ENCODE measurements at places on chromosomes 1 and 21.

DNA sequence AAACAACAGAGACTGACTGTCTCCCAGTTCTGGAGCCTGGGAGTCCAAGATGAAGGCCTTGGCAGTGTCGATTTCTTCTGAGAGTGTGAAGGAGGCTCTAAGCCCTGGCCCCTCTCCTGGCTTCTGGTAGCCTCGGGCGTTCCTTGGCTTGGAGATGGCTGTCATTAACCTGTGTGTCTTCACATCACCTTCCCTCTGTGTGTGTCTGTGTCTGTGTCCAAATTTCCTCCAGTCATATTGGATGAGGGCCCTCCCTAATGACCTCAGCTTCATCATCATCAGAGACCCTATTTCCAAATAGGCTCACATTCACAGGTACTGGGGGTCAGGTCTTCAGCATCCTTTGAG, 138.3 kb downstream of the TOMM20 start:
- DNase-seq: no peak

- no peak for DNase-seq
These were observed 969 bp downstream of the ACAP3 start for GRCh38 chr1:1306661-1307260.

DNA sequence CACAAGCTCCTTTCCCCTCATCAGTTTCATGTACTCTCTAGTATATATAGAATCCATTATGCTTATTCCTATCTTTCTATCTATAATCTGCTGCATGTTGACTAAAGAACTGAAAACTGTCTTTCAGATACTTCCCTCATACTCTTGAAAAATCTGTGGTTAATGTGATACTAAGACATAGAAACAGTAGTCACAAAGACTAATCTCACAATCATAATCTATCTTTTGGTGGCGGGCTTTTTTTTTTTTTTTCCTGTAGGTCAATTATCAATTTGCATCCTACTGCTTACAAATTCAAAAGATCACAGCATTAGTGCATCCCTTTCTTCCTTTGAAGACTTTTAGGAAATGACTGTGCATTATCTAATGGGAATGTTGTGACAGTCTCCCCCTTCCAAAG, 4.7 kb downstream of the UBR4 start:
- no peak for DNase-seq

DNA sequence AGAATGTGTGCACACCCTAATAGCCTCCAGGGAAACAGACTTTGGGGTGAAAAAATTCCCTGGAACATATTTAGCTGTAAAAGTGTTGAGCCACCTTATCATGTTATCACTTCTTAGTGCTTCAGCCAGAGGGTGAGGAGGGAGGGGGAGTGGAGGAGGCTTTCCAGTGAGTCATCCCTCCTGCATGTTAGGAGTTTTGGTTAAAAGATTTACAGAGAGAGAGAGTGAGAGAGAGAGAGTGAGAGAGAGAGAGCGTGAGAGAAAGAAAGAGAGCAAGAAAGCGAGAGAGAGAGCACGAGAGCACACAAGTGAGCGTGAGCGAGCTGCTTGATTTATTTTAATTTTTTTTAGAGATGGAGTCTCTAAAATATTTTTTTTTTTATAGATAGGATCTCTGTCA, 13.5 kb upstream of the CACNA1E start:
- DNase-seq: peak; percentile 20

DNA sequence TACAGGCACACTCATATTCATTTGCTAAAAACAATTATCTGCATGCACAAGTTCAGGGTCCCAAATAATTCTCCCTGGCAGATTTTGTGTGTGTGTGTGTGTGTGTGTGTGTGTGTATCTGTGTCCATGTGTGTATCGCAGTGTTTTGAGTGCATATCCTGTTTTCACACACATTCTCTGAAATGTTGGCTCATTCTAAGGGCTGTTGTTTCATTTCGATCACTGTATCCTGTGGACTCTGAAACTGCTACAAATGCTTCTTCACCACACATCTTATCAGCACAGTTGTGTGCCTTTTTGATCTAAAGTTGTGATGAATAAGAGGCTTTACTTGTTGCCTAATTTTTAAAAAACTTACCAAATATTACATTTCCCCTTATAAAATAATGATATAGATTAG, 34.6 kb downstream of the NR5A2 start:
- no peak for DNase-seq

DNA sequence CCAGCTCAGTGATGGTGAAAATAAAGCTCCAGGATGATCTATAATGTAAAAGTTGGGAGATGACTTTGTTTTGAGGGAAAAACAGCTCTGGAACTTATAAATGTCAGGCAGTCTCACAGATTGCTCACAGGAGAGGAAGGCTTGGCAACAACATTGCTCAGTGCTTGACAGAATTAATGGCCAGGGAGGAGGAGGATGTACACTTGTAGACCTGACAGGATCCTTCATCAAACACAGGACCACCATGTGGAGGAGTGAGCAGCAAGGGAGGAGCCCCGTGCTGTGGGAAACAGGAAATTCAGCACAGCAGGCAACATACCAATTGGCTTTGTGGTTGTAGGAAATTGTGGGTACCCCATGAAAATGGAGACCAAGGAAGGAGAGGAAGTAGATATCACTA, 291.8 kb upstream of the CAMK1G start:
- DNase-seq: no peak

- no peak for DNase-seq
These were observed 23.5 kb downstream of the COL6A1 start for GRCh38 chr21:46005081-46005480.

DNA sequence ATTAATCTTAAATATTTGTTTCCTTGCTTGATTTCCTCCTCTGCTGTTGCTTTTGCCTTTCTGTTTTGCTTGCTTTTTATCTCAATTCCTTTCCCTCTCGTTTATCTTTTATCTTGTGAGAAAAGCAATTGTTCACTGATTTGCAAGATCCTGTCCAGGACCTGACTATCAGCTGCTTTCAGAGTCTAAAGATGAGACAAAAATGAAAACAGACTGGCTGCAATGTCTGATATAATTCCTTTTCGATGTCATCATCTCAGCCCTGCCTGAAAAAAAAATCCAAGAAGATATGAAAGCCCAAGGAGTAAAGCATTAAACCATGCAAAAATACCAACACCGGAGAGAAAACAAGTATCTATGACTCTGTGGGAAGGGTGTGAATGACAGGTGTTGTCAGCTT, 225.5 kb downstream of the PATJ start:
- DNase-seq: no peak

DNA sequence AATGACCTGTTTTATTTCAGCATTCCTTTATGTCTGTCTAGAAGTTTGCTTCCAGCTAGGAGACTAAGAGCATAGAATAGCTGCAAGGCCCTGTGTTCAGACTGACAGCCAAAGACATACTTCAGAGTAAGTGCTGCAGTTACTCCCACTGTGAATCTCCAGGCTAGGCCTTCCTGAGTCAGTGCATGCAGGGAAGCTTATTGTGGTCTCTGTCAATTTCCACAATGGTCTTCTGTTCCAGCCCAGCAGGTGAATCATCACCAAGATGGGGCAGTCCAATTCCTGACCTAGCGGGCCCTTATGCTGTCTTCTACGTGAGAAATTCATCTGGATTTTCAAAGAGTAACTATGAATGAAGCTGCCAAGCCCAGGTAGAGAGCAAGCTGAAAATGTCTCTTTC, 146.3 kb upstream of the C8B start:
- DNase-seq: no peak

GRCh38 chr1:145956781-145957442, 905 bp downstream of the LIX1L start:
- no peak for DNase-seq

DNA sequence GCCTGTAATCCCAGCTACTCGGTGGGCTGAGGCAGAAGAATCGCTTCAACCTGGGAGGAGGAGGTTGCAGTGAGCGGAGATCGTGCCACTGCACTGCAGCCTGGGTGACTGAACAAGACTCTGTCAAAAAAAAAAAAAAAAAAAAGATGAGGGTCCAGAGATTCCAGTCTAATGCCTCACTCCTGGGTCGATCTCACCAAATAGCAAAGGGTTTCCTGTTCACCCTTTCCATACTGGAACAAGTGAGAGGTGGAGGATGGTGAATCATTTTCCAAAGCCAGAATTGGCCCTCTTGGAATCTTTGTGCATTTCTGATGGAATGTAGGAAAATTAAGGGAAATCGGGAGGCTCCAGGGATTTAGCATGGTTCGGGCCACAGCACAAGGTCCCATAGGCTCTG, 58.1 kb upstream of the ZNF648 start:
- DNase-seq: no peak

DNA sequence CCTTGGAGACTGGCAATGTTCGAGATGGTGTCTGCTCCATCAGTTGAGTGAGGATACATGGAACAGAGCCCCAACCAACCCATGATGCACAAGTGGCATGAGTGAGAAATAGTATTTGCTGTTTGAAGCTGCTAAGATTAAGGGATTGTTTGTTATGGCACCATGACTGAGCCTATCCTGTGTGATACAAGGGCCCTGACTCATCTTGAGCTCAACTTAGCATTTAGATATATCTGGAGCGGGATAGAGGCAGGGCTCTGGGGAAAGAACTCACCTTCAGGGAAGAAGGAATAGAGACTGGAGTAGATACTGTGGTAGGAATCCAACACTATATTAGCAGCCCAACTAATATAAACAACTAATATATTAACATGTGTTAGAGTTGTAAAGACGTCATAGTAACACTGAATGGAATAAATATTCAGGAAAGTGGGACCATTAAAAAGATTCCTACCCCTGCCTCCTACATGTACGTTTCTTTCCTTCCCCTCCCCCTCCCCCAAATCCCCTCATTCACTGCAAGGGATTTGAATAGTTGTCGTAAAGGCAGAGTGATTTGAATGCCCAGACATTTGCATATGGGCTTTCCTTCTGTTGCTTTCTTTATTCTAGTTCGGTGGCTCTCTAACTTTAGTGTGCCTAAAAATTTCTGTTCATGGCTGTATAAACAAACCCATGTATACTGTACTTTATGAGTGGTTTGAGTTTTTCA, 106.6 kb upstream of the POU3F1 start:
- DNase-seq: no peak

- DNase-seq: no peak
These were observed 1.7 kb downstream of the TMCC2 start for GRCh38 chr1:205229399-205229871.

DNA sequence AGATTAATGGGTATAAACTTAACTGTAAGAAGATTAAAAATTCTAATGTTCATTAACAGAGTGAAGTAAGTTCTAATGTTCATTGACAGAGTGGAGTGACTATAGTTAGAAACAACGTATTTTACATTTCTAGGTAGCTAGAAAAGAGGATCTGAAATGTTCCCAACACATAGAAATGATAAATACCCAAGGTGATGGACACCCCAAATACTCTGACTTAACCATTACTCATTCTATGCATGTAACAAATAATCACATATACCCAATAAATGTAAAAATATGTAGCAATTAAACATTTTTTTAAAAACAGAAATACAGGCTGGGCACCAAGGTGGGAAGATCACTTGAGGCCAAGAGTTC, 62.1 kb downstream of the ABL2 start:
- DNase-seq: no peak

GRCh38 chr1:176206006-176206960, 803 bp downstream of the COP1 start:
- DNase-seq: no peak

DNA sequence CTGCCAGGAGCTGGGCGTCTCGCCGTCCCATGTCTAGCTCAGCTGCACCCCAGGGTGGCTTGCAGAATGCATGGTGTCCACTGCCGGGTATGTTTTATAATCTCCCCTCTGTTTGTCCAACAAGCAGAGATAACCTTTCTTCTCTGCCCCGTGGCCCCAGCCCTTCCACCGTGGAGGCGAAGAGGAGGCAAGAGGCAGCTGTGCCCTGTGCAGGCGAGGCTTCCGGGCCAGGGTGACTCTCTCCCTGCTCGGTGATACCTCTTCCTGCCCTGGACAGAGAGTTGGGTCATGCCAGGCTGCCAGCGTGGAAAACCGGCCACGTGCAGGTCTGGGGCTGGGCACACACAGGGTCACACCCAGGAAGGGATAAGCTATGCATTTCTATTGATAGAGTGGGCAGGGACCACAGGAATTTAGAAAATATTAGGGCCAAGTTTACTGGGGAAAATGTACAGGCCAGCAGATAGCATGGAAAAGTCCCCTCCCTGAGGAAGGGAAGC, at the start of gene TFF2:
TFF2 (minus strand) TSS at position 68 of the 500 bp plus-strand sequence; CDS start at position 31, 37 bp downstream.
- DNase-seq: no peak

- DNase-seq: no peak
These were observed 122.4 kb downstream of the MAST2 start for GRCh38 chr1:45925728-45926287.

DNA sequence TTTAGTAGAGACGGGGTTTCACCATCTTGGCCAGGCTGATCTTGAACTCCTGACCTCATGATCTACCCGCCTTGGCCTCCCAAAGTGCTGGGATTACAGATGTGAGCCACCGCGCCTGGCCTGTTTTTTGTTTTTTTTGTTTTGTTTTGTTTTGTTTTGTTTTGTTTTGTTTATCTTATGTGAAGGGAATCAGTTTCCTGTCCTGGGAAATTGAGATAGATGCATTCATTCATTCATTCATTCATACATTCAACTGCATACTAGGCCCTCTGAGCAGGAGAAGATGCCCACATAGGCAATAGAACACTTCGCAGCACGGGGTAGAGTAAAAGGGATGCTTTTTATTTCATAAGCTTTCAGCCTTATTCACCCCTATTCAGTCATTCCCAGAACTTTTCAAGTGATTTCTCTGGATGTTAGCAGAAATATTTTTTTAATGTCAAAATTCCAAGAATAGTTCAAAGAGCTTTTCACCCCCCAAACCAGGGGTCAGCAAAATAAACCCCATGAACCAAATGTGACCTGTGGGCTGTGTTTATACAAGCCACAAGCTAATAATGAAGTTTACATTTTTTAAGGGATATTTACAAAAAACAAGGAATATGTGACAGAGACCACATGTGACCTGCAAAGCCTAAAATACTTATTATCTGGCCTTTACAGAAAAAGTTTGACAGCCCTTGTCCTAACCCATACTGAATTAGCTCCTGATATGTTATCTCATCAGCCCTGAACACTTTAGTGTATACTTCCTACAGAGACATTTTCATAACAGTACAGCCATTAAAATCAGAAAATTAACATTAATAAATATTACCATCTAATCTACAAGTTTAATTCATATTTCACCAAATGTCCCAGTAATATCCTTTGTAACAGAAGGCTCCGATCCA, 127.1 kb downstream of the MAST2 start:
- DNase-seq: no peak

DNA sequence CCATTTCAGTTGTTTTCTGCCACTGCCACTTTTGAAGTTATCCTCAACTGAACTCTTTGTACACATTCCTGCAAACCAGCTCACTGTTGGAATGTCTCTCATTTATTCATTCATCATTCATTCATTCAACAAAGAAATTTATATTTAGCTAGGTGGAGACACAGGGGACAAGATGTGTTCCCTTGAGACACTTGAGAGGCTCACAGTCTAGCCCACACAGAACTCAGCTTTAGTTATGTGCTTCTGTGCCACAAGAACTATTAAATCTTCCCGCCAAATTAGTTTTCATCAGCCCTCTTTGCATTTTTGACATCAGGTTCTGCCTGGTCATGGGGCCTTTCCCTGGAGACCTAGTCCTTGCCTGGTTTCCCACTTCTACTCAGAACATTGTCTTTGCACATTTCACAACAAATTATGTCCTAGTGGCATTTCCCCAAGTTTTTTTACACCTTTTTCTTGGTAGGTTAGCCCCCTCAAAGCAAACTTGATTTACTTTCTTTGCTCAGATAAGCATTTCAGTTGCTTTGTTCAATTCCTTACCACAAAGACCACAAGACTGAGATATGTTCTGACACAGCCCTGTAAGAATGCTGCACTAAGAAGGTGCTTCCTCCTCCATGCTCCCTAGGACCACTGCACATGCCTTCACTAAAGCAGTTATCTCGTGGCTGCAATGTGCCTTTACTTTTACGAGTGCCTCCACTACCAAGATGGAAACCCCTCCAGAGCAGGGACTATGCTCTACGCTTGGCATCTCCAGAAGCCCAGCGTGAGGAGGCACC, 31.0 kb downstream of the ILDR2 start:
- peak; percentile 29 for DNase-seq

Data from fibroblast of skin of left biceps (primary cell).